ENCODE measurements at places on chromosomes 7 and 10.

GRCh38 chr7:26167303-26167934 lies 15.4 kb downstream of the NFE2L3 start:
- DNase-seq, result no peak

DNA sequence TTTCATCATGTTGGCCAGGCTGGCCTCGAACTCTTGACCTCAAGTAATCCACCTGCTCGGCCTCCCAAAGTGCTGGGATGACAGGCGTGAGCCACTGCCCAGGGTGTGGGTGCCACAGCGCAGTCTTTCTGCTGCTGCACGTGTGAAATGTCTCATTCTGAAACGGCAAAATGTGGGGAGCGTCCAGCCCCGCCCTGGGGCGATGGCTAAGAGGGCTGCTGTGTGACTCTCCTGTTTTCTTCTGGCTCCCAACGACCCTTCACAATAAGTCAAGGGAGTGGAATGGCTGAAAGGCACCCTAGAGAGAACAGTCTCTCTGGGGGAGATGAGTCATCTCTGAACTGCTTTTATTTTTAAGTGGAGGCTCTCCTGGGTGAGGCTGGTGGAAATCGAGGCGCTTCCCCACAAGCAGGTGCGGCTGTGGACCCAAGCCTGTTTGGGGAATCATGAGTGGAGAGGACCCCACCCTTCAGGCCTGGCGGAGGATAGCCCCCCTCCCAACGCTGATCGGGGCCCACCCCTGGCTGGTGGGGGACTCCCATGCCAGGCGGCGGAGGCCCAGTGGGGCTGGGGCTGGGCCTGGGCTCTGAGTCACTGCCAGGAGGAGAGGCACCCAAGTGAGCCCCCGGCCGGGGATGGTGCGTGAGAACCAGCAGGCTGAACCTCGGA lies 18.0 kb downstream of the ADAP1 start:
- peak; percentile 49 for DNase-seq

GRCh38 chr10:124629415-124629814 lies 114.8 kb downstream of the FAM53B start:
- DNase-seq, result no peak

- no peak for DNase-seq
These were observed 646.9 kb downstream of the SORCS3 start for GRCh38 chr10:105288026-105288425.

GRCh38 chr10:65949526-65949925 lies 976.3 kb upstream of the LRRTM3 start:
- DNase-seq, result no peak

DNA sequence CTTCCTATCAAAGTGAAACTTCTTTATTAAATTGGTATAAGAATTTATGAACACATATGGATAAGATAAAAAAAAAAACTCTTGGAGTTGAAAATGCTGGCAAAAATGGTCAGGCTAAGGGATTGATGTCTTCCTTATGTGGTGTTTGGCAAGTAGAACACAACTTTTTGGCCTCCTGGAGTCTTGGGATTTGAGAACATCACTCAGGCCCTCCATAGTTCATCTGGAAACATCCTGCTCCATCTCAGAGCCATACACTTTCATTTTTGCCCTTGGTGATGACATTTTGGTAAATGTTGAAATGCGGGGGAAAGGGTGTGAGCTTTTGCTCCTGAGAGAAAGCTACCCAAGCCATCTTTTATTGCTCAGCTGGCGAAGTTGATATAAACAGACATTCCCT lies 27.5 kb upstream of the BTBD16 start:
- no peak for DNase-seq

GRCh38 chr7:64875258-64875657 lies 27.8 kb upstream of the ZNF273 start:
- no peak for DNase-seq

- no peak for DNase-seq
These were observed 14.3 kb downstream of the CPA1 start for GRCh38 chr7:130394421-130395195.

- DNase-seq, result no peak
These were observed 156.9 kb upstream of the SH2B2 start for GRCh38 chr7:102129636-102130370.

GRCh38 chr7:36279200-36279925 lies 110.3 kb upstream of the ANLN start:
- no peak for DNase-seq

GRCh38 chr10:34547291-34547690 lies 267.8 kb downstream of the PARD3 start:
- DNase-seq, result no peak

All from stimulated activated CD8-positive, alpha-beta memory T cell treated with anti-CD3 and anti-CD28 coated beads, Interleukin-7, amount 100 ng/mL, for 48 hours (primary cell).